ENCODE measurements at places on chromosomes 3 and 15. TPM values are rescaled to one million over a fixed set of nuclear protein-coding genes. Genes with fewer than 3 reads are reported as not detected.

MLF1 gene
- 14.1 TPM for total RNA-seq

SEMA3F gene
- total RNA-seq, result 16.5 TPM

DNA sequence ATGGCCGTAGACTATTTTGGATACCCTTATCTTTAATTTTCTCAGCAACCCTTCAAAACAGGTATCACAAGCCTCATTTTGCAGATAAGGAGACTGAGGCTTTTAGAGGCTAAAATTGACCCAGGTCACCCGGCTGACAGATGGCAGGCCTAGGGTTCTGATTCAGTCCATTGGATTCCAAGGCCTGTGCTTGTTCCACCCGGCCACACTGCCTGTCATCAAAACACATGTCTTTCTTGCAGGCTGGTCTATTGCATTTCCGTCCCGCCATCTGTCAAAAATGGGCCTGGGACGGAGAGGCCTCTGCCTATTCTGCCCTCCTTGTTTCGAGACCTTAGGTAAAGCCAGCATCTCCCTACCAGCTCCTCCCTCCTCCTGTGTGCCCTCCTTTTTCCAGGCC lies 8.1 kb downstream of the INAFM2 start:
- peaks cover 59% of the 10 kb centered on the region for H3K4me1 ChIP-seq
- no peak overlapping the region for H3K27ac ChIP-seq
- no peak overlapping the region for H3K4me3 ChIP-seq
- H3K27me3 ChIP-seq, result no peaks in the 10 kb centered on the region
- peaks cover 24% of the 10 kb centered on the region for H3K36me3 ChIP-seq

DNA sequence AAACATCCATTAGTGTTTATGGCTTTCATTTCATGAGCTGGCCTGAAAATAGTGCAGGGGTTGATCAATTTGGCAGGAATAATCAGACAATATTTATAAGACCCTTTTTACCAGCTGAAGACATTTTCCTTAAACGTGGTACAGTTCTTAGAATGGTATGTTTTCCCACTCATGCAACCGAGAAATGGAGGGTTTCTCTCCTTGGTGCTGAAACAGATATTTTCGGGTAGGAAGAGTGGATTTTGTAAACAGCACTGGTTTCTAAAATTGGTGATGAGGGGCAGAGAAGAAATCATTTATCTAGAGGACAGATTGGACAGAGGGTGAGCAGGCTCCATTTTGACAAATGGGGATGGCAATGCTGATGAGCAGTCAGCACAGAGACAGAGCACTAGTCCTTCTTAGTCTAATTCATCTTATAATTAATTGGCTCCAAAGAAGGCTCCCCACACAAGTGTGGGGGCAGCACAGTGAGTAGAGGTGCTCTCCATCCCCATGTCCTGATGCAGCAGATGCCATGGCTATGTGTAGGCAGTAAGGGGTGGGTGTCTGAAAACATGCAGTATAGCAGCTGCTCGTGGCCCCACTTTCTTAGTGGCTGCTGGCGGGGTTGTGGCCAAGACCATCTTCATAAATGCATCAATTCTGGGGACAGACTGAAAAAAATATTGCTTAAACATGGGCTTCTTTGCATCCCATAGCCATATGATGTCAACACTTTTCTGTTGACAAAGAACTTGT lies 18.1 kb upstream of the SLC7A14 start:
- no peak for DNase-seq
- H3K27me3 ChIP-seq, result no peaks in the 10 kb centered on the region
- no peak overlapping the region for H3K4me3 ChIP-seq
- H3K36me3 ChIP-seq, result no peaks in the 10 kb centered on the region
- H3K27ac ChIP-seq, result no peak overlapping the region

- H3K4me1 ChIP-seq, result peaks cover 20% of the 10 kb centered on the region
- H3K27ac ChIP-seq, result no peak overlapping the region
- DNase-seq, result no peak
- H3K4me3 ChIP-seq, result no peak overlapping the region
- no peaks in the 10 kb centered on the region for H3K27me3 ChIP-seq
Observed at GRCh38 chr15:68778876-68779275, 41.8 kb downstream of the ANP32A start.

DNA sequence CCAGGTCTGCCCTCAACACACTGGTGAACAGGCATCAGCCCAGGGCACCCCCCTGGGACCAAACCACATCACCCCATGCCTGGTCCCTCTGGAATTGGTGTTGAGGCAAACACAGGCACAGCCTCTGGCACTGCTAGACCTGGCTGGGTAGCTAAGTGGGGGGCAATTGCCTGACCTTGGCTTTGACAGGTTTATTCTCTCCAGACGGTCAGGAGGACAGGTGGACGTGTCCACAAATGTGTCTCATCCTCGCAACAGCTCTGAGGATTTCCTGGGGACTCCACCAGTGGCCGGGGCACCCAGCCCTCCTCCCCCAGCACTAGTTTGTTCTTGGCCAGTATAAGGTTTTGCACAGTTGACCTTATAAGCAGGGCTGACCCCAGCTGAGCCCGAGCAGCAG lies 31.3 kb downstream of the TKT start:
- H3K4me1 ChIP-seq, result no peaks in the 10 kb centered on the region
- H3K27ac ChIP-seq, result no peak overlapping the region
- H3K4me3 ChIP-seq, result no peak overlapping the region

GRCh38 chr15:96336108-96336595 lies 5.7 kb downstream of the NR2F2 start:
- H3K36me3 ChIP-seq, result peaks cover 43% of the 10 kb centered on the region
- H3K4me1 ChIP-seq, result peaks cover 35% of the 10 kb centered on the region
- peak overlapping the region; percentile 91 for H3K4me3 ChIP-seq
- H3K27me3 ChIP-seq, result no peaks in the 10 kb centered on the region

DNA sequence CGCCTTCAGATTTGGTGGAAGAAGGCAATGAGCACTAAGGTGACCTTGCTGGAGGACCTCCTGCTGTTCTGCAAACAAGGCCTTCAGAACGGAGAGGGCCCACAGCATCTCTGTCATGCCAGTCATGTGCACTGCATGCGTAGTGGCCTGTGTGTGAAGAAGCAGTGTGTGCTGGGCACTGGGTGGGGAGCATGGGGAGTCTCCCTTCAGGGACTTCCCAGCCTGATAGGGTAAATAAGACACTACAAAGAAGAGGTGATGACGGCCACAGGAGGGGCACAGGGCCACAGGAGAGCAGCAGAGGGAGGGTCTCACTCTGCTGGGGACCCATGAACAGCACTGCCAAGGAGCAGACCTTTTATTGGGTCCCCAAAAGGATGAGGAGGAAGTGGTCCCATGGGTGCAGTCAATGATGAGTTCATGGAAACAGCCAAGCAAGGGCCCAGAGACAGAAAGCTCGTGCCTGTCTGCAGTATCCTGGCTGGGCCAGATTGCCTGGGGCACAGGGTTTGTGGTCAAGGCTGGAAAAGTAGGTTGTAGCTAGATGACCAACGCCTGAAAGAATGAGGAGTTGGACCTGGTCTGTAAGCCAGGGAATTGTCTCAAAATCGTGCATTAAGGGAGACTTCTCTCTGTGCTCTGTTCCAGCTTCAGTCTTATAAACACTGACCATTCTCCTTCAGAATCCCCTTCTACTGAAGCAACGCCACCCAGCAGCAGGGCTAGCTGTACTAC lies 67.8 kb upstream of the SEC61A1 start:
- no peak overlapping the region for H3K4me3 ChIP-seq
- no peaks in the 10 kb centered on the region for H3K36me3 ChIP-seq
- H3K27ac ChIP-seq, result no peak overlapping the region

All from osteoblast (primary cell).